Fibroblast of skin of scalp (primary cell): ENCODE measurements at places on chromosomes 11 and 22.
A peak's percentile ranks its signal among the peaks of the same experiment; 100 is the strongest.

DNA sequence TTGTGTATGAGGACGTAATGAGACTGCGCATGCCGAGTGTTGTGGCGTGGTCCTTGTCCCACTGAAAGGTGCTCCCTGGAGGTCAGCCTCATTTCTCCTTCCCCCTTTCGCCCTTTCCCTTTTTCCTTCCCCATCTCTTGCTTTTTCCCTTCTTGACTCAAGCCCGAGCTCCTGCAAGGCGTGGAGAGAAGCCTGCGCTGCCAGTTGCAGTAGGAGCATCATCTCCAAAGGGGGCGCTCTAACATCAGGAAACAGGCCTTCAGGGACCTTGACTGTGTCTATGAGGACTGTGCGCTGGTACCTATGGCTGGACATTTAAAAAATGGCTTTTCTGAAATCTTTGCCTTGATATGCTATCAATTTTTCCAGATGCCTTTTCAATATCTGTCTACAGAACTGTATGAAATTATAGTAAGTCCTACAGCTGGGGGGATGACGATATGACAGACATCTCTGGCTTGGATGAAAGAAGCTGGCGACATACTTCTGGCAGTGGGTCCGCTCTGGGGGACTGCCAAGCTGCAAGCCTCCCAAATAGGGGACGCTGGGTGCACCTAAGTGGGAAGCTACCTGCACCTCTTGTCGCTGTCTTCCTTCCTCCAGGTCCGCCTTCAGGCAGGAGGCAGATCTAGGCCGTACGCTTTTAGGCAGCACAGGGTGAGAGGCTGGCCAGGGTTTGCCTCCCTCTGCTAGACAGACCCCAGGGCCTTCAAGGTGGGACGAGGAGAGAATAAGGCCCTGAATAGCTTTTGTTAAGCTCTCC lies 96.5 kb downstream of the NXPE2 start:
- peak; percentile 61 for DNase-seq

GRCh38 chr22:41822317-41823057 lies 10.4 kb upstream of the SREBF2 start:
- DNase-seq, result peak; percentile 54

DNA sequence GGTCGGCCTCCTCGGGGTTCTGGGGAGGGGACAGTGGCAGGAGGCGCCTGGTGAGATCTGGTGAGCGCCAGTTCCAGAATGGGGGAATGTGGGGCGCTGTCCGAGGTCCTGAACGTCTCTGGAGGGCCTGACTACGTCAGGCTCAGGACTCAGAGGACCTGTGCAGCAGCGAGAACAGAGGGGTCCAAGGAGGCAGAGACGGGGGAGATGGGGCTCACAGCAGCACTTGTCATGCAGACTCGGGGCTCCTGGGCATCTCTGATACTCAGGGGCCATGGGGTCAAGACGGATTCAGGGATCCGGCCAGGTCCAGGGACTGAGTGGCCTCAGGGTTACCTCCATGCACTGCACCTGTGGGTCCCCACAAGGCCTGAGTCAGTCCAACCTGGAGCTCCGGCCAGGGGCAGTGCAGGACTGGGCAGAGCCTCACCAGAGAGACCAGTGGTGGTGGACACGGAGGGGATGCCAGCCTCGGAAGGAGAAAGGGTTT lies 92.2 kb downstream of the BRD1 start:
- DNase-seq, result peak; percentile 17

DNA sequence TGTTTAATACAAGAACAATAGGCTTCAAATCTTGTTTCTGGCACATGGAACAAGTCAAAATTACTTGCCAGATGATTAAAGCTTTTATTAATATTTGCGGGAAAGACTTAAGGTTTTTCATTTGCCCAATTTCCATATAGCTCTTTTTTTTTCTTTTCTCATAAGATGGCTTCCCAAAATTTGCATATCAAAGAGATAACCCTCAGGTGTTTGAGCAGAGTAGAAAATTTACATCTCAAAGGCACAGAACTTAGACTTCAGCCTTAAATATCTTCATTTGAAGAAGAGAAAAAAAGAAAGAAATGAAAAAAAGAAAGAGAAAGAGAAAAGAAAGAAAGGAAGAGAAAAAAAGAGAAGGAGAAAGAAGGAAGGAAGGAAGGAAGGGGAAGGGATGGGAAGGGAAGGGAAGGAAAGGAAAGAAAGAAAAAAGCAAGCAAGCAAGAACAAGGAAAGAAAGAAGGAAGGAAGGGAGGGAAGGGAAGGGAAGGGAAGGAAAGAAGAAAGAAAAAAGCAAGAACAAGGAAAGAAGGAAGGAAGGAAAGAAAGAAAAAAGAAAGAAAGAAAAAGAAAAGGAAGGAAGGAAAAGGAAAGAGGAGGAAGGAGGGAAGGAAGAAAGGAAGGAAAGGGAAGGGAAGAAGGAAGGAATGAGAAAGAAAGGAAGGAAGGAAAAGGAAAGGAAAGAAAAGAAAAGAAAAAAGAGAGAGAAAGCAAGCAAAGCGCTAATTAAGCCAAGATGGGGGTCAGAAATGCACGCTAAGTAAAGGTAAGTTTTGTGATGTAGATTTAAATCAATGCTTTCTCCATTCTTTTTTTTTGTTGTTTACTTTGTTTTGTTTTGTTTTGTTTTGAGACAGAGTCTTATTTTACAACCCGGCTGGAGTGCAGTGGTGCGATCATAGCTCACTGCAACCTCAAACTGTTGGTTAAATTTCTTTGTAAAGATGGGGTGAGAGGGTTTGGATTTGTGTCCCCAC lies 20.2 kb upstream of the IFITM3 start:
- DNase-seq, result no peak

DNA sequence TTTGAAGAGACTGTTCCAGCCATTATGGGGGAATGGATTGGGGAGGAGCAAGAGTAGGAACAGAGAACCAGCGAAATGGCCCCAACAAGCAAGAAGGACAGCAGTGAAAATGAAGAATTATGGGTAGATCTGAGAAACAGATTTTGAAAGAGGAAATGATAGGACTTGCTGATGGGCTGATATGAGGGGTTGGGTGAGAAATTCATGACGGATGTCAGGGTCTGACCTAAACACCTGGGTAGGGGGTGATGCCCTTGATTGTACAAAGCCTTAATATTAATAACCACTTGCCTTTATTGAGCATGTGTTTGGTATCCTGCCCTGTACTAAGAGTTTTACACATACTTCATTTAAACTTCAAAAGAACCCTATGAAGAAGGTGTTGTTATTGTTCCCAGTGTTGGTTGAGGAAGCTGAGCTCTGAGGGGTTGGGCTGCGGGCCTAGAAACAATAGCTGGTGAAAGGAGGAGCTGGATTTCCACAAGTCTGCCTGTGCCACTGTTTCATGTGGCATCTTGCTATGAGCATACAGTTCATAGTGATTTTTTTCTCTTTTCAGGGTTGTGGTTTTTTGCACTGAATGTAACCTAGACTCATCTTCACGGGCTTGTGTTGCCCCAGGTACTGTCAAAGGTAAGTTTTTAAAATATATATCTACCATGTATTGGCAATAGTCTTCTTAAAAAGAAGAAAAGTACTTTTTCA lies 61.1 kb upstream of the TNRC6B start:
- DNase-seq, result no peak

DNA sequence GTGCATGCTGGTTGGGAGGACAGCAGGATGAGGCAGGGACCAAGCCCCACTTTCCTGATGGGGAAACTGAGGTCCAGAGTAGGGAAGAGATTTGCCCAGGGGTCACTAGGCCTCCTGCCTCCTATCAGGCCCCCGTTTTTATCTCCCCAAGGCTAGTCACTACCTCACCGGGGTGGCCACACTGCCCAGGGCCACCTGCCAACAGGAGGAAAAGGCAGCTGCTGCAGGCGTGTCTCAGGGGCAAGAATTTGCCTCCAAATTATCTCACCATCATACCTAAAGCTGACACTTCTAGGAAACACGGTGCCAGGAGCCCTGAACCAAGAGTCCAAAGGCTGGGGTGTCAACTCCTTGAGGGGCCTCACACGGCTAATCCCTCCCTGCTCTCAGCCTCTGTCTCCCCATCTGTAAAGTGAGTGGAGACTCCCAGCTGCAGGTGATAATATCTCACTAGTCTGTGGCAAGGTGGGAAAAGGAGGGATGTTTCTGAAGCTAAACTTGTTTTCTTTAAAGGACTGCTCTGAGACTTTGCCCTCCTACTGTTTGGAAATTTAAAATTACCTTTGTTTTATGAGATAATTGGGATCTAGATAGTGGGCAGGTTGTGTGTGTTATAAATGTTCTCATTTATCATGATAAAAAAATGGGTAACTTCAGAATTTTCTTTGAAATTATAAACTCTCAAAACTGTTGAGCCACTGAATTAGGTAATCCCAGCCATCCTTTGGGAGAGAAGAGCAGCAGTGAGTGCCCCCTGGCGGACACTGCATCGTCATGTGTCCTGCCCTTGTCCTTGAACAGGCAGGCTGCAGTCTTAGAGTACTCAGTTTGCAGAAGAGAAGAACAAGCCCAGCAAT lies 60.0 kb downstream of the MYO7A start:
- peak; percentile 70 for DNase-seq

DNA sequence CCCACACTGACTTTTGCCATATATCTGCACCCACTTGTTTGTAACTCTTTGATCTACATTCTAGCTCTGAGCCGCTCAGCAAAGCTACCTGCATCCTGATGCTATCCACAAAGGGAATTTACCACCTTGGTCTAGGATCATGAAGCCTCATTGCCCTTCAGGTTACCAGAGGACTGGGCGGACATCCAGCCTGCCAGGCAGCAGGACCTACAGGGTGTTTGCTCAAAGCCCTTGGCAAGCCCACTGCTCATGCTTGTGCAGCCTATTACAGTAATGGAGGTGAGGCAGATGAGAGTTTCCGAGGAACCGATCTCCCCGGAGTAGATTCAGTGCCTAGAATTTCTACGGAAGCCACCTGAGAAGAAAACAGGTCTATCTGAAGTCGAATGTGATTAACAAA lies 417.2 kb downstream of the OPCML start:
- DNase-seq, result no peak

DNA sequence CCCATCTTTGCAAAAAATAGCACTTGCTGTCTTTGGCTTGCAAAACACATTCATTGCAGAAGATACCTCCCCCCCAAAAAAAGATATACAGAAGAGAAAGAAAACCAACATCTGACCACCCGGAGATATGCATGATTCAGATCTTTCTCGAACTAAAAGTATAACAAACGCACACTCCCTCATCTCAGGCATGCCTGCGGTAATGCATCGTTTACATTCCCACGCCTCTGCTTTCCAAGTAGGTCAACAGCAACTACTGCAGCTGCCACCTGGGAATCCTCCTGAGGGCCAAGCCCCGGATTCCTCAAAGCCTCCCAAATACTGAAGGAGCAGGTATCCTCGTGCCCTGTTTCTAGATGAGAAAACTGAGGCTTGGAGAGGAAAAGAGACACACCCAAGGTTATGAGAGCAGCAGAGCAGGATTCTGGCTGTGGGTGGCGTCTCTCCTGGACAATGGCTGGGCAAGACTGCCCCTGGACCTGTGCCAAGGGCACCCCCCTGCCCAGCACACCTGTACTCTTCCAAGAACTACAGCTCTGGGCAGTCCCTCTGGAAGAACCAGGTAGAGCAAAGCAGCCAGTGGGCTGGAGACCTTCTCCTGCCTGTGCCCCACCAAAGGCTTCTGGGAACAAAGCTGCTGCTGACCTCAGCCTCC lies 38.1 kb downstream of the NUP50 start:
- peak; percentile 86 for DNase-seq

DNA sequence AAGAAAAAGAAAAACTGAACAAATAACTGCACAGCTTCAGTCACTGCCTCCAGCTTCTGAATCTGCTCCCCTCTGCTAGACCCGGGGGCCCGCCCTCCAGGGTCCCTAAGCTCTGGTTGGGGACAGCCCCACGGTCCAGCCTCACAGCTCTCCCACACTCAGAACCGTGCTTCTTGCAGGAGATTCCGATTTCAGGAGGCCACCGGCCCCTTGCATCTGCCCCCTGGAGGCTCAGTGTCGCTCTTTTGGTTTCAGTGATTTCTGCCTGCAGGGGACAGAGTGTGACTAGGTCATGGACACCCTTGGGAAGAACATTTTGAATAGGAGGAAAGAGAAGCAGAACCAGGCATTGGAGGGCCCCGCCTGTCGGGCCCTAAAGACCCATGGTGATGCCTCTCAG lies 23.1 kb upstream of the RPS3 start:
- DNase-seq, result no peak

DNA sequence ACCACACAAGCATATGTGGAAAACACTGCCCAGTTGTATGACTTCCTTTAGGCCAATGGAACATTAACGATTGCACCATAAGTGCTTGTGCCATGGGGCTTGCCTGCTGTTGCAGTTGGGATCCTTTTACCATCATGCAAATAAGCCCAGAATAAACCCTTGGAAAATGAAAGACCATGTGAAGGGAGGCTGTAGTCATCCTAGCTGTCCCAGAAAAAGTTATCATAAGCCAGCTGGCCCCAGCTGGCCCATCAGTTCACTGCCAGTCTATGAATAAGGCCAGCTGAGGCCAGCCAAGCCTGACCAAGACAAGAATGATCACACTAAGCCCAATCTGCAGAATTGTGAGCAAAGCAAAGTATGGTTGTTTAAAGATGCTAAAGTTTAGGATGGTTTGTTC lies 253.9 kb upstream of the ARHGAP20 start:
- no peak for DNase-seq
